Stimulated activated CD8-positive, alpha-beta memory T cell treated with anti-CD3 and anti-CD28 coated beads, Interleukin-4, amount 100 ng/mL, for 48 hours (primary cell): ENCODE measurements at places on chromosomes 13 and 19.

- no peak for DNase-seq
Observed at GRCh38 chr13:94988654-94989053, 276.3 kb upstream of the SOX21 start.

GRCh38 chr13:61500176-61500575 lies 84.5 kb upstream of the PCDH20 start:
- DNase-seq = no peak

DNA sequence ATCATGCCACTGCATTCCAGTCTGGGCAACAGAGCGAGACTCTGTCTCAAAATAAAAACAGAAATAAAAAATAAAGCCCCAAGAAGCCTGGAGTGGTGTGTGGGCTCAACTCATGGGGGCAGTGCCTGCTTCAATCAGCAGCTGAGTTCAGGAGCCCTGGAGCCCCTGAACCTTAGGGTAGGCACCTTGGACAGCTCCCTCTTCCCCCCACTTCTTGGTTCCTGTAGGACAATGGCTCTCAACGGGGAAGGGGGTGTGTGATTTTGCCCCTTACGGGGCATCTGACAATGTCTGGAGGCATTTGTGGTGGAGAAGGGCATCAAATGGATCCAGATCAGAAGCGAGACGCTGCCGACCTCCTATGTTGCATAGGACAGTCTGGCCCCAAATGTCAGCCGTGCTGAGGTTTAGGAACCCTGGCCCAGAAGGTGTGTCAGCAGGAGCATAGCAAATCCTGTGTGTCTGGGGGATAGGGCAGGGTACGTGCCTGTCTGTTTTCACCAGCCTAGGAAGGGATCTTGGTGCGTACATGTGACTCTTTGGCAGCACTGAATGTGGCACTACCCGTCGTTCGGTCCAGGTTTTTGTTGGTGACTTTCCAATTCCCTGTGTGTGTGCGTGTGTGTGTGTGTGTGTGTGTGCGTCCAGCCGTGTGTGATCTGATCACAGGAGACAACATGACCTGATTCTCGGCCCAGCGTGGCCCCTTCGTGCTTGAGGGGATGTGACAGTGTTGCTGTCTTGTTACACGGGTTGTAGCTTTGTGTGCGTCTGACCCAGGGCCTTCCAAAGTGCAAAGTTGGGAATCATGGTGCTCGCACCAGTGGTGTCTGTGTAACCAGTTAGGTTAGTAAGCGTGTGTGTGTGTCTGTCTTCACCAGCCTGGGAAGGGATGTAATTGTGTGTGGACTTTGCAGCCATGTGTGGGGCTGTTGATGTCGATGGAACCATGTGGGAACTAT lies 7.5 kb downstream of the IGLON5 start:
- DNase-seq = no peak

- no peak for DNase-seq
Observed at GRCh38 chr19:16403151-16403977, 68.4 kb downstream of the EPS15L1 start.

GRCh38 chr13:94169454-94170144 lies 309.9 kb downstream of the DCT start:
- DNase-seq = no peak

- peak; percentile 70 for DNase-seq
Observed at GRCh38 chr19:1408300-1409203, 1.2 kb downstream of the DAZAP1 start.

GRCh38 chr13:106795847-106796246 lies 227.9 kb upstream of the ARGLU1 start:
- no peak for DNase-seq

- DNase-seq = peak; percentile 69
Observed at GRCh38 chr19:13163609-13164342, 13.6 kb downstream of the IER2 start.
